ENCODE measurements at places on chromosomes 2 and 18. TPM values are rescaled to one million over a fixed set of nuclear protein-coding genes. Genes with fewer than 3 reads are reported as not detected.

DOK6 gene
- not detected for total RNA-seq

TNFRSF11A gene
- total RNA-seq, result 0.41 TPM

CTAGE1 gene
- not detected for total RNA-seq

OR6B2 gene
- total RNA-seq, result not detected

PROM2 gene
- total RNA-seq, result 0.85 TPM

NEU2 gene
- not detected for total RNA-seq

ZNF521 gene
- 12.3 TPM for total RNA-seq

MAPRE3 gene
- 7.1 TPM for total RNA-seq

DNAH6 gene
- 1.9 TPM for total RNA-seq

STPG4 gene
- total RNA-seq, result 0.90 TPM

TACR1 gene
- not detected for total RNA-seq

MYO1B gene
- 0.67 TPM for total RNA-seq

LHCGR gene
- not detected for total RNA-seq

APOB gene
- not detected for total RNA-seq

Measured in B cell (primary cell).